ENCODE measurements at places on chromosomes 16 and 17. TPM values are rescaled to one million over a fixed set of nuclear protein-coding genes. Genes with fewer than 3 reads are reported as not detected.

GRCh38 chr17:46947216-46947615, 24.3 kb downstream of the GOSR2 start:
- no peaks in the 10 kb centered on the region for H3K36me3 ChIP-seq
- H3K4me3 ChIP-seq: no peak overlapping the region
- no peaks in the 10 kb centered on the region for H3K27me3 ChIP-seq
- H3K4me1 ChIP-seq: peaks cover 19% of the 10 kb centered on the region

DNA sequence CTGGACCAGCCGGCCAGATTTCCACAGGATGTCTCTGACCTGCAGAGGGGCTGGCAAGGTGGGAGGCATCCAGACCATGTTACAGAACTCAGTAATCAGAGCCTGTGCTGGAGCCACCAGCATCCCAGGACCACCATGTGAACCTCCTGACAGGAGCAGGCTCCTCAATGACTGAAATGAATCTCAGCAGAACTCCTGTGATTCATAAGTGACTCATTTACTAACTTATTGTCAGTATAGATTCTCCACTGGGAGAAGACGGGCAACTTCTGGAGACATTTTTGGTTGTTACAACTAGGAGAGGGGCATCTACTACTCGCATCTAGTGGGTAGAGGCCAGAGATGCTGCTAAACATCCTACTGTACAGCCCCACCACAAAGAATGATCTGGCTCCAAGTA, 3.1 kb upstream of the WWOX start:
- no peak overlapping the region for H3K4me3 ChIP-seq
- H3K27me3 ChIP-seq: peaks cover 13% of the 10 kb centered on the region
- no peak for DNase-seq
- H3K36me3 ChIP-seq: no peaks in the 10 kb centered on the region

GRCh38 chr16:8880839-8881510, 1.2 kb upstream of the LITAFD start:
- H3K27ac ChIP-seq: no peak overlapping the region
- peaks cover 13% of the 10 kb centered on the region for H3K4me1 ChIP-seq
- H3K27me3 ChIP-seq: peaks cover 6% of the 10 kb centered on the region
- no peak overlapping the region for H3K4me3 ChIP-seq

GRCh38 chr16:85028685-85029407, 1.3 kb downstream of the KIAA0513 start:
- peak overlapping the region; percentile 93 for H3K27ac ChIP-seq
- peaks cover 1% of the 10 kb centered on the region for H3K36me3 ChIP-seq
- H3K4me1 ChIP-seq: peaks cover 29% of the 10 kb centered on the region
- DNase-seq: peak; percentile 55
- H3K27me3 ChIP-seq: no peaks in the 10 kb centered on the region
- peak overlapping the region; percentile 90 for H3K4me3 ChIP-seq

DNA sequence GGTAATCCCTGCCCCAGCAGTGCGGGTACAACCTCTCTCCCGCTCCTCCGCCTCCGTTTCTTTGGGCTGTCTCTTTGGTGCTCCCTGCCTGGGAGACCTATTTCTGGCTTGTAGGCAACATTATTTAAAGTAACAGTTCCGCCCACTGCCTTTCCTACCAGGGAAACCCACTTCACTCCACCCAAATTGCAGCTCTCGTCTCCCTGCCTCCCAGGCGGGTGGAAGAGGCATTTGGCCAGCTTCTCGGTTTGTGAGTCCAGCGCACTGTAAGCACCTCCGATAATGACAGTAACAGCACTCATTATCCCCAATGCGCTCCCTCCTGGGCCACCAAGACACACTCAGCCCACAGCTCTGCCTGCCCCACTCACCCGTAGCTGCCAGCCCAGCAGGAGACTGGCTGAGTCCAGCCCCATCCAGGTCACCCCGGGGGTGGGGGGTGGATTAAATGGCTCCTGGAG, 165.1 kb upstream of the CDC42EP4 start:
- no peaks in the 10 kb centered on the region for H3K27me3 ChIP-seq
- H3K4me1 ChIP-seq: peaks cover 13% of the 10 kb centered on the region

- DNase-seq: no peak
- no peaks in the 10 kb centered on the region for H3K27me3 ChIP-seq
Measured at GRCh38 chr16:89678258-89678657, 8.2 kb upstream of the CDK10 start.

DNA sequence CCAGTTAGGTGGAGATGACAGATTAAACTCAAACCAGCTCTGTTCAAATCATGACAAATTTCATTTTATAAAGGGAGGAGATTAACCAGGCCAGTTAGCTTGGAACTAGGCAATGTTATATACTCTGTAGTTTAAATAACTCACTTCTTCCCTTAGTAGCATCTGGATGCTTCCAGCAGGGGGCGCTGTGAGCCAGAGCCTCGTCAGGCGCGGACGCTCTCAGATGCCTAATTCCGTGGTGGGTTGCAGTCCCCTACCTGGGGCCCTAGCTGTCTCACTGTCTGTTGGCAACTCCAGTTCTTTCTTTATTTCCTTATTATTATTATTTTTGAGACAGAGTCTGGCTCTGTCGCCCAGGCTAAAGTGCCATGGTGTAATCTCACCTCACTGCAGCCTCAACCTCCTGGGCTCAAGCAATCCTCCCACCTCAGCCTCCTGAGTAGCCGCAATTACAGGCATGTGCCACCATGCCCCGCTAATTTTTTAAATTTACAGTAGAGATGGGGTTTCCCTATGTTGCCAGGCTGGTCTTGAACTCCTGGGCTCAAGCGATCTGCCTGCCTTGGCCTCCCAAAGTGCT, 17.3 kb upstream of the WFDC1 start:
- no peak overlapping the region for H3K4me3 ChIP-seq
- H3K27me3 ChIP-seq: peaks cover 5% of the 10 kb centered on the region
- peak; percentile 79 for DNase-seq
- H3K27ac ChIP-seq: no peak overlapping the region

DNA sequence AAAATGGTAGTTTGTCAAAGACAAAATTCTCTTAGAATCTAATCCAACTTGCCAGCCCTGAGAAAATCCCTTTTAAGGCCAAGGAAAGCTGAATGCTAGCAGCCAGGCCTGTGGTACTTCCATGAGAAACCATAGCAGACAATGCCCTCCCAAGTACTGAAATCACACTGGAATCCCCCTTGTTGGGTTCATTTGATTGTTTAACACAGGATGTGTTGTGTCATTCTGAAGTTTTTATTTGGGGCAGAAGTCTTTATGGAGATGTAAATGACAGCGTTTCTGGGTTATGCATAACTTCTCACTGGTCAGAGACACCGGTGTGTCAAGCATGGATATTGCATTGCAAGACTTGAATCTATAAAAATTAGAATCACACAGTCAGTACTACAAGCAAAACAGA, 6.0 kb upstream of the ARL2BP start:
- no peak overlapping the region for H3K27ac ChIP-seq
- H3K4me3 ChIP-seq: no peak overlapping the region
- no peaks in the 10 kb centered on the region for H3K27me3 ChIP-seq
- DNase-seq: no peak
- peaks cover 30% of the 10 kb centered on the region for H3K36me3 ChIP-seq

- H3K27me3 ChIP-seq: no peaks in the 10 kb centered on the region
- no peak overlapping the region for H3K27ac ChIP-seq
- DNase-seq: no peak
- no peak overlapping the region for H3K4me3 ChIP-seq
- peaks cover 13% of the 10 kb centered on the region for H3K4me1 ChIP-seq
Measured at GRCh38 chr17:83055911-83056582, 23.4 kb upstream of the METRNL start.

DNA sequence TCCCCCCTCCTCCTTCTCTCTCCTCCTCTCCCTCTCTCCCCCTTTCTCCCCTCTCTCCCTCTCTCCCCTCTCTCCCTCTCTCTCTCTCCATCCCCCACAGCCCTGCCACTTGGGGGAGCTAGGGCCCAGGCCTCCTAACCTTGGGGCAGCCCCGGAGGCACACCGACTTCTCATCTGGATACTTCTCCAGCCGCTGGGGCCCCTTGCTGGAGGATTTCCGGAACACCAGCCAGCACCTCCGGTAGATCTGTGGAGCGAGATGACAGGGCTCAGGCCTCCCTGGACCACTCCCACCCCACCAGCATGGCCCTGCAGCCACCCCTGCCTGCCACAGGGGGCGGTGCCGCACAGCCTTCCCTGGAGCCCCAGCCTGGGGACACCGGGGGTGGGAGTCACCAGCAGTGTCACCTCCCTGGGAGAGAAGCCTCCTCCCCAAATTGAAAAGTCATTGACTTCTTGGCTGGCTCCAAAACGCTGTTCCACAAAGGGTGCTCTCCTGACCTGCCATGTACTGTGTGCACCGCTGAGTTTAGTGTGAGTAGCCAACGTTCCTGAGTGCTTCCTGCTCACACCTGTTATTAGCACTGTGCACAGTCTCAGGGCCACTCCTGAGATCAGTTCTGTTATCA, 10.5 kb downstream of the DOK4 start:
- peaks cover 7% of the 10 kb centered on the region for H3K36me3 ChIP-seq
- peaks cover 15% of the 10 kb centered on the region for H3K4me1 ChIP-seq
- no peaks in the 10 kb centered on the region for H3K27me3 ChIP-seq
- DNase-seq: peak; percentile 89
- peak overlapping the region; percentile 88 for H3K27ac ChIP-seq
- H3K4me3 ChIP-seq: peak overlapping the region; percentile 62

DNA sequence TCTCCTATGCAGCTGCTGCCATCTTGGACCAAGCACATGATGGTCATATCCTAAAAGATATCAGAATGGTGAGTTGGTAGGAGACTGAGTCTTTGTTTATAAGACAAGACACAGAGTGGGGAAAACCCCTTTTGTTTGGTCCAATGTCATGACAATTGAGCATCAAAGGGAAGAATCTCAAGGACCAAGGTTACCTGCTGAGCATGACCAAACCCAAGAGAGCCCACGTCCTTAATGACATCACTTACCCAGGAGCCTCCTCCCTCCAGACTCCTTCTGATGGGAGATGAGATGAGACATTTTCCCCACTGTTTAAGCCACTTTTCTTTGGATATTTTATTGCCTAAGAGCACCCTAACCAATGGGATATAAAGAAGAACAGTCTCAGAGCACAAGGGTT, 478.1 kb downstream of the NPIPA7 start:
- H3K36me3 ChIP-seq: no peaks in the 10 kb centered on the region
- H3K27ac ChIP-seq: no peak overlapping the region
- no peak for DNase-seq
- no peaks in the 10 kb centered on the region for H3K4me1 ChIP-seq

DNA sequence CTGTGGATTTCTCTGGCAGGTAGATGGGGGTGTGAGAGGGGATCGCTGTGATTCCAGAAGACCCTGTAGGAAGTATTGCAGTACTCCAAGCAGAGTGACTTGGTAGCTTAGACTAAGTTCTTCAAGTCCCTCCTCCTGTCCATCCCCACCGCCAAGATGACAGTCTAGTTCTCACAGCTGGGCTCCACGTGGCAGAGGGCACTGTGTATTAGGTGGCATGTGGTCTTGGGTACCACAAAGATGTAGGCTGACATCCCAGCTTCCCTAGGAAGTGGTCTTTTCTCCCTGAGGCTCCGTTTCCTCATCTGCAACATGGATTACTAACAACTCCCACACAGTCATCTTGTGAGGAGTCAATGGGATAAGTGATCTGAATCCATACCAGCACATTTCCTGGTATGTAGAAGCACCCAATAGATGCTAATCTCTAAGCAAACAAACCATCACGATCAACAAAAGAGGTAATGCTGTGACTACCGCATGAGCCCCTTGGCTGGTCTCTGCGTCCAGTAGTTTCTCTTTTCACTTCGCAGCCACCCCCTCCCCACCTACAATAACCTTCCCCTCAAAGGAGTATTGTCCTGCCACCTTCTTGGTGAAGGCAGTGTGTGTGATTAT, 349.1 kb upstream of the EEF2KMT start:
- no peaks in the 10 kb centered on the region for H3K27me3 ChIP-seq
- DNase-seq: no peak
- no peaks in the 10 kb centered on the region for H3K4me1 ChIP-seq
- H3K36me3 ChIP-seq: no peaks in the 10 kb centered on the region

GRCh38 chr17:3818786-3819185, 17.8 kb upstream of the ITGAE start:
- no peak for DNase-seq
- no peaks in the 10 kb centered on the region for H3K4me1 ChIP-seq
- H3K27me3 ChIP-seq: no peaks in the 10 kb centered on the region
- peaks cover 31% of the 10 kb centered on the region for H3K36me3 ChIP-seq

Gene CES5A
- total RNA-seq: not detected
